ELR (cell line): ENCODE measurements at places on chromosomes 7 and 10.

DNA sequence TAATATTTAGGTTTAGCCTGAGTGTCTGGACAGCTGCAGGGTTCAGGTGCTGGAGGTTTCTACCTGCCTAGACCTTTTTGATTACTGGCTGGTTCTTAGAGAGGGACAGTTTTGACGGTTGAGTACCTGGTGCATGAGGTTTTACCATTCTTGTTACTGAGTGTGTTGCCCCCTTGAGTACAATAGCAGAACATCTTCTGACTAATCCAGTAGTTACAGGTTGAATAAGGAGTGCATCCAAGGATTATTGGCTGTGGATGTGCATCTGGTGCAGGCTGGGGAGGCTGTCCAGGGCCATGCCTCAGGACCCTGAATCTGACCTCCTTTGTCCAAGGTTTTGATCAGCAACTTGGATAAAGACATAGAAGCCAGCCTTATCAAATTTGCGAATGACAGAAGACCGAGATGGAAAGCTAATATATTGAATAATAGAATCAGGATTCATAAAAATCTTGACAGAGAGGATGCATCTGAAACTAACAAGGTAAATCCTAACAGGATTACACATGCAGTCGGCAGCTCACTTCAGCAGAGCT, 23.1 kb downstream of the PLPP4 start:
- DNase-seq, result peak; percentile 20

- DNase-seq, result no peak
Measured at GRCh38 chr10:97820096-97820704, 29.4 kb upstream of the GOLGA7B start.

DNA sequence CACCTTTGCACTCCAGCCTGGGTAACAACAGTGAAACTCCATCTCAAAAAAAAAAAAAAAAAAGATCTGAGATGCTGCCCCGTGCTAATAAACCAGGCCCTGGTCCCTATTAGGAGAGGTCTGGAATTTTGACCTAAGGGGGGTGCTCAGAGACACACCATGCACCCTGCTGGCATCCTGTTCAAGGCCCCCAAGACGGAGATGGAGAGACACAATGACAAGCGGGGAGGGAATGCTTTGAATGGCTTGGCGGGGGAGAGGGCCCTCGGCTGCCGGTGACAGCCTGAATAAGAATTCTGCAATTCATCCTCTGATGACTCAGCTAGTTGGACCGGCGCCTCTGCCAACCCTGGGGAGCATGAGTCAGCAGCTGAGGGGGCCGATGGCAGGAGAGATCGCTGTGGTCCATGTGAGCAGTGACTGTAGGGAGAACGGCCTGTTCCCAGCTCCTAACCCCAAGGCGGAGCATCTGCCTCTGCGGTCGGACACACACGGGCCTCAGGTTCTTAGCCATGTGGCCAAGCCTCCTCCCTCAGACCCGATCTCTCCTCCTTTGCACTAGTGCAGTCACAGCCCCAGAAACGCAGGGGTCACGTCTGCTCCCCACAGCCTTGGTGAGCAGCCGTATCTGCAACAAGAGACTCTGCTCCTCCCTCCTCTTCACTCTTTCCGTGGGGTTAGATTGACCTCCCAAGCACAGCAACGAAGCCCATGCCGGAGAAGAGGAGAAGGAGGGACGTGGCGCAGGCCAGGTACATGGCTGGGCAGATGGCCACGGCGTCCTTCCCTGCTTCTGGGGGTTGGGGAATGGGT, 14.9 kb downstream of the TRIM56 start:
- peak; percentile 99 for DNase-seq

DNA sequence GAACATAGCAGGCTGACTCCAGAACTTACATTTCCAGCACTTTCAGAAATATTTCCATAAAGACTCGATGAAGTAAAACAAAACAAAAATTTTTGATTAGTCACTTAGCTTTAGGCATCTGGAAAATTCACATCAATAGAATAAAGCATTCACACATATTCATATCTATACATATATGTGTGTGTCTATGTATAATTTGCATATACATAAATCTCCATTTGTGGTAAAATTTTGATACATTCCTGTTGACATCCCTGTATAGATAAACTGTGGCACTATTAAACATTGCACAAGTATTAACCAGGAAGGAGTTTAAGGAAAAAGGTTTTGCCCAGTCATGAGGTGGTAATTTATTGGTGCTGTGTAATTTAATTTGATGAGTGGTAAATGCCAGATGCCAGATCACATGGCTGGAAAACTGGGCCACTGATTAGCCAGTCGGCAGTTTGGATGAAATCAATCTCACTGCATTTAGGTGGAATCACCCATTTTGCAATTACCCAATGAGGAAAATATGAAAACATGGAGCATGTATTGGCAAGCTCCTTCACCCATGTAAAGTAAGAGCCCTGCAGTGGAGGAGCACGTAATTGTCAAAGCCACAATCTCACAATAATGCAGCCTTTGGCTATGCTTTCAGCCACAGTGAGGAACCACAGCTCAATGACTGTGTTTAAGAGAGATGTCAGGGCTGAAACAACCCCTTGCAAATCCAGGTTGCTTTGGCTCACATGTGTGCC, 294.6 kb downstream of the RNLS start:
- no peak for DNase-seq

GRCh38 chr7:23377134-23377533, 78.0 kb downstream of the MALSU1 start:
- DNase-seq, result peak; percentile 90

DNA sequence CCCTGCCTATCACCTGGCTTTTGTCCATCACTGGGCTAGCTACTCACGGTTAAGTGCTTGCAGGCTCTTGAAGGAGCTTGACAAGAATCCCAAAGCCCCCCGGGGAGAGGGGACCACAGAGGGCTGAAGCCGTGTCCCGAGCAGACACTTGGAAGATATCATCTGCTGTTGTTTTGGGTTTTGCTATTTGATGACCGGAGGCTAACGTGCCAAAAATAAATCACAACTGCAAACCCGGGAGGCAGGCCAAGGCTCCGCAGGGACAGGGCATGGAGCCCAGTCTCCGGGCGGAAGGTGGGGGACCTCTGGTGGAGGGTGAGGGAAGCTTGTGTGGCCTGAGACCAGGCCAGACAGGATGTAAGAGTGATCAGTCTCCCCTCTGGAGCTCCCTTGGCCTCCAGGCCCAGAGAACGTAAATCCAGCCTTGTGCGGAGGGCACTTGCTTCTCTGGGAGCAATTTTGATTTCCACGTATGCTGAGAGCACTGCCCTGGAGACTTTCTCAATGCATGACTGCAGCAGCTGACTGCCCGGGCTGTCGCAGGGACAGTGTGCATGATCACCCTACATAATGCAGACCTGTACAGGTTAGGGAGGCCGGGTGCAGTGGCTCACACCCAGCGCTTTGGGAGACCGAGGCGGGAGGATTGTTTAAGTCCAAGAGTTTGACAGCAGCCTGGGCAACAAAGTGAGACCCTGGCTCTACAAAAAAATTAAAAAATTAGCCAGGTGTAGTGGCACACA, at the start of gene PHKG1:
Gene PHKG1, minus strand, starts transcription at position 164 of the 743 bp plus-strand sequence. CDS start 4,011 bp downstream, outside the sequence.
- DNase-seq, result peak; percentile 72

DNA sequence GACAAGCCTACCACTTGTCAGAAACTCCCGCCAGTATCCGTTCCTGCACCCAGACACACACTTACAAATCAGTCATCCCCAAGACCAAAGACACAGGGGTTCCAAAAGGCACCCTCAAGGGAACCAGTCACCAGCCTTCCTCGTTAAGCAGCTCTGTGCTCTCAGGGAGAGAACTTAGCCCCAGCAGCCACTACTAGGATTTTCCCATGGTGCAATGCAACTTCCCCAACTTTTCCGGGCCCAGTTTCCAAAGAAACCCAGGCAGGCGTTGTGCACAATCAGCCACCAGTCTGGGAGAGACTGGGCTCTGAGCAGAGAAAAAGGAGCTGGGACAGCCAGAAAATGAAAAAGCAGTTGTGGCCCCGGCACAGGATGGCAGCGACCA, 1.2 kb downstream of the DLG5 start:
- peak; percentile 70 for DNase-seq

GRCh38 chr7:17236171-17236570, 62.3 kb upstream of the AHR start:
- DNase-seq, result no peak

GRCh38 chr7:94176694-94177200, 172.6 kb upstream of the BET1 start:
- no peak for DNase-seq
